ENCODE measurements at places on chromosomes 3 and 15.

DNA sequence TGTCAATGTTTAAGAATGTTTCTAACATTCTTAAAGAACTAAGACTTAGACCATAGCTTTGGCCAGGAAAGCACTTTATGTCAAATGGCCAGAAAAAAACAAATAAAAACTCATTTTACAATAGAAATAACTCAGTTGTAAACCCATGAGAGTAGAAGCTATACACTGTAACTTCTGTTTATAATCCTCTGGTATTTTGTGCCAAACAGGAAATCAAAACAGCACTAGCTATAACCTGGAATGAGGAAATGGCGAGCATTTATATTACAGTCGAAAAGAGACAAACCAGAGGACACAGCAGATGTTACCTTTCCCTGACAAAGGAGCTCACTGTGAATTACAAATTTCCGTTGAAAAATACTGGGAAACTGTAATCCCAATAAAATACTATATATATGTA lies 10.3 kb downstream of the GK5 start:
- no peak for DNase-seq

DNA sequence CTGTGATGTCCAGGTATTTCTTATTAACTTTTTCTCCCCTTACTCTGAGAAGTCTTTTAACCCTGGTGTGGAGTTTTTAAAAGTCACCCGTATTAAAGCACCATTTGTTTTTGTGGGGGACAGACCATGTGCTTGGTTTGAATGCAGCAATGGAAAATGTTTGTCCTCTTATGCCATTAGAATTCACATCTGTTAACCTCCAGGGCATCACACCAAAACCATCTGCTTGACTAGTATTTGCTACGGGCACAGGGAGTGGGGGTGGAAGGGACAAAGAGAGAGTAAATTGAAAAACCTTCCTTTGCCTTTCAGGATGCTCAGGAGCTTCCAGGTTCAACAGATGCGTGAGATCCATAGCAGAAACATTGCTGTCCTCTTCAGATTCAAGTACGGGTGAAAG lies 61.4 kb upstream of the GOLGA8B start:
- no peak for DNase-seq

DNA sequence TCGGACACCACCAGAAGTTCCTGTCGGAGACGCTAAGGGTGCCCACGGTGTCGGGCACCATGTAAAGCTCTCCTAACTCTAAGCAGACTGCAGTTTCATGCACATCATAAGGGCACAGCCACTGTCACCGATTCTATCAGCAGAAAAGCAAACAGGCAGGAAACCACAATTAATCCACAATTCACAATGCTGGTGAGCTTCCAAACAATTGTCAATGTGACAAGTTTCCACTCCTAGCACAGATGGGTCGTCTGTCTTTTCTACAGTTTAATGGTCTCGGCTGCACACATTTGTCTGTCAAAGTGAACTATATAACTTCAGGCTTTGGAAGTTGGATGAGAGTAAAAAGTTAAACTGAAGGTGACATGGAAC lies 8.8 kb upstream of the OCA2 start:
- DNase-seq = no peak

DNA sequence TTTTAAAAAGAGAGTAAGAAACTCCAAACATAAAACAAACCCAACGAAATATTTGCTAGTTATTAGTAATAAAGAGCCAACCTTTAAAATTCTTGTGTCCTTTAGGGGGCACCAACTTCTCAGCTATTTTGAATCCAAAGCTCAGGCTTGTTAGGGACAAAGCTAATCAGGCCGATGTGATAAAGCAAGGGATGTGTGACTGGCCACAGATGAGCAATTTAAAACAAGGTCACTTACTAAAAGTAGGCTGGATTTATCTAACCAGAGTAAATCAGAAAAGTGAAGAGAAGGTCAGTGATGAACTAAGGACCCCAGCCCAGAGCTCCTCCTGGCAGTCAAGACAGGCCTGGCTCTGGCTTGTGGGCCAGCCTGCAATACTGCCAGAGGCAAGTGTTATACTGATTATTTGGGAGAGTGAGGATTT lies 108.5 kb downstream of the CYP19A1 start:
- no peak for DNase-seq

DNA sequence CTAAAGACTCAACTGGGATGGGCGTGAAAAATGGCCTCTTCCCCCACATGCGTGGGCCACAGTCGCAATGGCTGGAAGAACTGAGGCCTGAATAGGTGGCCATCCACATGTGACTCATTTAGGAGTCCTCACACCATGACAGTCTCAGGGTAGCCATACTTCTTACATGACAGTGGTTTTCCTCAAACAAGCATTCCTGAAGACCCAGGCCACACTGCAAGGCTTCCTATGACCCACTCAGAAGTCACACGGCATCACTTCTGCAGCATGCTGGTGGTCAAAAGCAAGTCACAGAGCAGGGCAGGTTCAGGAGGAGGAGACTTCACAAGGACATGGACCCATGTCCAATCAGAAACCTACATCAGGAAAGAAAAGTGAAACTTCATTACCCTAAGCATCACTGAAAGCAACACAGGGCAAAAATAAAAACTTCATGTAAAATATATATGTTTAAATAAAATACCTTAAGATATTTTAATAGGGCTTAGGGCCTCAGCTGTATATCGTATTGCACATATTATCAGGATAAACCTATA lies 257.1 kb downstream of the OPA1 start:
- DNase-seq = no peak

DNA sequence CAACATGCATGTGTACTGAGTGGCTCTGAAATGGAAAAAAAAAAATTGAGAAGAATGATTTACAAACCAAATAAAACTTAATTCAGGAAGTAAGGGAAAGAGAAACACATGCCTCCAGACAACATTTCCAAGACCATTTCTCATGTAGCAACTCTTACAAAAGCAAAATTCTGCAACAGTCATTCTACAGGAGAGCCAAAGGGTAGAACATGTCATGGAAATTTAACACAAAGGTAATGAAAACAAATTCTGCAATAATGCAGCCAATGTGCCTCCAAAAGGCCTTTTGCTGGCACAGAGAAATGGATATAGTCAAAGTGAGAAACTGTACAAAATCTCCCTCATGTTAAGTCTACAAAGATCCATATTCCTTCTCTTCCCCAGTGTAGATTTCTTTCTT lies 4.0 kb downstream of the PEX11A start:
- no peak for DNase-seq

- no peak for DNase-seq
Measured at GRCh38 chr3:155886915-155887314, 16.5 kb downstream of the GMPS start.

DNA sequence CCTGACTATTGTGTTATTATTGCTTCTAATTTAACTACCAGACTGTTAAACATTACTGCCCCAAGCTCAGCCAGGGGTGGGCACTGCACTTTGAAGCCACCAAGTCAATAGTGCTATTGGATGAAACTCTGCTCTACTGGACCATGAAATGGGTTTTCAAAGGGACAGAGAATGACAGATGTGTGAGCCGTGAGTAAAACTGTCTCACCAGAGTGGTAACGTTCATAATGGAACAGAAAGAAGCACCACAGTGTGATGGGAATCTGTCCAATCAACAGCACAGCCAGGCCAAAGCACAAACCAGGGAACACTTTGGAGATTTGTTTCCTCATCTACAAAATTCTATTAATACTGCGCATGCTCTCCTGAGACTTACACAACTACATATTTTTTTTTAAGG lies 171.8 kb upstream of the LPP start:
- DNase-seq = no peak

- no peak for DNase-seq
Measured at GRCh38 chr3:143831994-143832393, 16.3 kb downstream of the SLC9A9 start.

DNA sequence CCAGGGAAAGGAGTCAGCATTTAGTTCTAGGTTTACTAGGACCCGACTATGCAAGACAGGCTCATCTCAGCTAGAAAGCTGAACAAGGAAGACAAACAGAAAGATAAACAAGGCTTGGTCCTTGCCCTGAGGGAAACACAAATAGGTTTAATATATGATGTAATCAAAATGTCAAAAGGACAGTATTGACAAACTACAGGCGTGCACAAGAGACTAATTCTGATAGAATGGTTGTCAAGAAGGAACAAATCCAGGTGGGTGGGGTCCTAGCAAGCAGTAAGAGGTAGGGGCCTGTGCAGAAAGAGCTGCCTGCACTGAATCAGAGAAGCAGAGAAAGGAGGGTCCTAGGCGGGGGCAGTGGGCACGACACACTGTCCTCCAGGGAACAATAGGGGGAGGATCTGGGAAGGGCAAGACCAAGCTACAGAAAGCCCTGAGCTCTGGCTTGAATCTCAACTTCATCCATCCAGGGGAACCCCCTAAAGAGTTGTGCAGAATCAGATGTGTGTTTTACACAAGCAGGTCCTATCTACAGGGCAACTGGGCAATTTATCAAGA lies 23.4 kb downstream of the RFTN1 start:
- DNase-seq = no peak

- DNase-seq = no peak
Measured at GRCh38 chr3:154783521-154783931, 296.6 kb upstream of the MME start.

DNA sequence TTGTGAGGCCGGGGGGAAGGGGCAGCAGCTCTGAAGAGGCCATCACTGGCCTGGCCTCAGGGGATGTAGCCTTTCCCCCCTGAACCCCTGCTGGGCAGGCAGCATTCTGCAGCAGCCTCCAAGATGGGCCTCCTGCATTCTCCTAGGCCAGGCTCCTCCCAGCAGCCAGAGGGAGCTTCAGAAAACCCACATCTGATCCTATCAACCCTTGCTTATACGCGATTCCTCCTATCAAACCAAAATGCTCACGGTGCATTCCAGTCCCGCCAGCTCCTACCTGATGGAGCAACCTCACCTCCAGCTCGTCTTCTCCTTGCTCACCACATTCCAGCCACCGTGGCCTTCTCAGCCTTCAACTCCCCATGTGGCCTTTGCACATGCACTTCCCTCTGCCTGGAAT lies 85.7 kb downstream of the MEGF11 start:
- DNase-seq = no peak

DNA sequence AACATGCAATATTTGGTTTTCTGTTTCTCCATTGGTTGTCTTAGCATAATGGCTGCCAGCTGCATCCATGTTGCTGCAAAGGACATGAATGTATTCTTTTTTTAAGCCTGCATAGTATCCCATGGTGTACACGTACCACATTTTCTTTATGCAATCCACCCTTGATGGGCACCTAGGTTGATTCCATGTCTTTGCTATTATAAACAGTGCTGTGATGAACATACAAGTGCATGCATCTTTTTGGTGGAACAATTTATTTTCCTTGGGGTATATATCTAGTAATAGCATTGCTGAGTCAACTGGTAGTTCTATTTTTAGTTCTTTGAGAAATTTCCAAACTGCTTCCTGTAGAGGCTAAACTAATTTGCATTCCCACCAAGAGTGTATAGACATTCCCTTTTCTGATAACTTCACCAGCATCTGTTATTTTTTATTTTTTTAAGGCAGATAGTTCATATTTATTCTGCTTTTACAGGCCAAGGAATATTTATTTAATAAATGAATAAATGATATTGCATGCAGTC lies 62.4 kb upstream of the NPHP3 start:
- no peak for DNase-seq

DNA sequence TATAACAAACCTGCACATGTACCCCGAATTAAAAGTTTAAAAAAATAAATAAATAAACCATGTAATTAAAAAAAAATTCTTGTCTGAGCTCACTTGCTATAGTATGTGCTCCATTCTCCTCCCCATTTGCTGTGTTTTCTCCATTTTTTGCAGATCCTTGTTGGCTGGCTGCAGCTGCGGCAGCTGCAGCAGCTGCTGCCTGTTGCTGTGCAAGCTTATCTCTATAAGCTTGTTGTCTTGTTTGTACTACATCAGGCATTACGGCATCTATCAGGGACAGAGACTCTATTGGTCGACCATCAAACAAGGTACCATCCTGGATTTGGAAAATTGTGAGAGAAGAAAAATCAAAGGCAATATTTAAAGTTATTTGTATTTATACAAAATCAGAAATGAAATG lies 145.9 kb downstream of the TBL1XR1 start:
- DNase-seq = peak; percentile 56

- DNase-seq = no peak
Measured at GRCh38 chr3:59043391-59043790, 6.4 kb downstream of the CFAP20DC start.

- no peak for DNase-seq
Measured at GRCh38 chr3:184160456-184160855, 5.3 kb downstream of the DVL3 start.

- DNase-seq = no peak
Measured at GRCh38 chr3:145900056-145900829, 260.7 kb downstream of the PLOD2 start.

Data from femur (tissue), 1 donor.